ENCODE measurements at places on chromosomes 2 and 18. TPM values are rescaled to one million over a fixed set of nuclear protein-coding genes. Genes with fewer than 3 reads are reported as not detected.

Gene PRSS56
- total RNA-seq = not detected

Gene TSPYL6
- not detected for total RNA-seq

Gene C18orf32
- total RNA-seq = 14.5 TPM

Gene SRD5A2
- not detected for total RNA-seq

Gene SLC38A11
- 9.2 TPM for total RNA-seq

Gene CLASP1
- total RNA-seq = 47.9 TPM

DNA sequence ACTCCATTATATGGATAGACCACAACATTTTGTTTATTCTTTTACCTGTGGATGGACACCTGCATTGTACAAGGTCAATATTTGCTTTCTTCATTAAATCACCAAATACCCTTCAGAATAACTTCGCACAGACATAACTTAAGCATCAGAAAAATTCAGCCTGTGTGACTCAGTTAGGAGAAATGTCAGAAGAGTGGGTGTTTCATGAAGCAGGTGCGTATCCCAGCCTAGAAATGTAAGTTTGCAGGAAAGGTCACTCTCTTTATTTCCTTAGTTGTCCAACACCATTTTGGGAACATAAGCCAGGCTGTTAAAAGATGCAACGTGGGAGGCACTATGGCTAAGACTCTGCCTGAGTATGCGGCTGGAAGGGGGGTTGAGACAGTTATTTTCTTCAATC lies 48.6 kb upstream of the FHL2 start:
- no peak for DNase-seq

GRCh38 chr2:240909216-240909974 lies 3.3 kb downstream of the CROCC2 start:
- no peak for DNase-seq

- no peak for DNase-seq
Measured at GRCh38 chr2:142865924-142866323, 11.5 kb upstream of the KYNU start.

DNA sequence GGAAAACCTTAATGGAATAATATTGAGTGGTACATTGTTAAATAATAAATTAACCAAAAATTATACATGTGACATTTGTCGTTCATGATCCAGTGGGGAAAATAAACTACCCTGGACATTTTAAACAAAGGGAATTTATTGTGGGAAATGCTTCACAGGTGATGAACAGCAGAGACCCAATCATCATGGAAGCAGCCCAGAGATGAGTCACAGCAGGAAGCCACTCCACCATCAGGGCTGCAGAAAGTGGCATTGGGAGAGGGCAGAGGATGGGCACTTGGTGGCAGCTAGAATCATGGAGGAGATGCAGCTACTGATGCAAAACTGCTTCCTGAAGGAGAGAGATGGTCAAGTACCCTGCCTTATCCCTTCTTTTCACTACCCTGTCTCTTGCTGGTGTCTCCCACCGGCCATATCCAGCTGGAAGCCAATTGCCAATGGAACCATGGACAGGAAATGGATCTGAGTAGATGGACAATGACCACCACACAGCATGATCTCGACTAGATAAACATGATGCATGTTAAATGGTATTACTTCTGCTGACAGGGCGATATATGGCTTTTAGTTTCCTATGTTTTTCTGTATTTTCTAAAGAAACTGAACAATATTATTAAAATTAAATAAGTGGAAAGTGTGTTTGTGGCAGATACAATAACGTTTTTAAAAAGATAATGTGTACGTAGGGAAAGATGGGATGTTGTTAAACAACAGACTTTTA lies 139.8 kb downstream of the RPIA start:
- DNase-seq = no peak

GRCh38 chr2:138964418-138964817 lies 184.2 kb upstream of the NXPH2 start:
- DNase-seq = no peak

DNA sequence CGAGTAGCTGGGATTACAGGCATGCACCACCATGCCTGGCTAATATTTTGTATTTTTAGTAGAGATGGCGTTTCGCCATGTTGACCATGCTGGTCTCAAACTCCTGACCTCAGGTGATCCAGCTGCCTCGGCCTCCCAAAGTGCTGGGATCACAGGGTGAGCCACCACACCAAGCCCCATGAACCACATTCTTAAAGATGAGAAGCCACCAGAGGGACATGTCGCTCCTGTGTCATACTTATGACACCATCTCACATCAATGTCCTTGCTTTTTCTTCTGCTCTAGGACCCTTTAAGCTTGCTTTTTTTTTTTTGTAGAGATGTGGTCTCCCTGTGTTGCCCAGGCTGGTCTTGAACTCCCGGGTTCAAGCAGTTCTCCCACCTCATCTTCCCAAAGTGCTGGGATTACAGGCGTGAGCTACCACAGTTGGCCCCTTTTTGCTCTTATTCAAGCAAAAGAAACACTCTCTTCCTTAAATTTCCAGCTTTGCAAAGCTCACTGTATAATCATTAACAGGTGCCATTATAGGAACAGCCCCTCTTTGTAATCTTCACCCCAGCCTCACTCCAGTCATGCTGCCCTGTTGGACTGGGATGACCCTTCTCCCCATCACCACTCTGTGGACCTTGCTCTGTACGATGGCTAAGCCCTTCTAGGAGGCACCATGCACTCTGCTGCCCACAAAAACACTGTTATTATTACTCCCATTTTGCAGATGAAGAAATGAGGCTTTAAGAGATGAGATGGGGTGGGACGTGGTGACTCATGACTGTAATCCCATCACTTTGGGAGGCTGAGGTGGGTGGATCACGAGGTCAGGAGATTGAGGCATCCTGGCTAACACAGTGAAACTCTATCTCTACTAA lies 10.8 kb upstream of the KCNG3 start:
- peak; percentile 95 for DNase-seq

- DNase-seq = no peak
Measured at GRCh38 chr18:58005011-58005410, 39.0 kb upstream of the NEDD4L start.

- no peak for DNase-seq
Measured at GRCh38 chr2:85230679-85231467, 96.9 kb downstream of the TGOLN2 start.

DNA sequence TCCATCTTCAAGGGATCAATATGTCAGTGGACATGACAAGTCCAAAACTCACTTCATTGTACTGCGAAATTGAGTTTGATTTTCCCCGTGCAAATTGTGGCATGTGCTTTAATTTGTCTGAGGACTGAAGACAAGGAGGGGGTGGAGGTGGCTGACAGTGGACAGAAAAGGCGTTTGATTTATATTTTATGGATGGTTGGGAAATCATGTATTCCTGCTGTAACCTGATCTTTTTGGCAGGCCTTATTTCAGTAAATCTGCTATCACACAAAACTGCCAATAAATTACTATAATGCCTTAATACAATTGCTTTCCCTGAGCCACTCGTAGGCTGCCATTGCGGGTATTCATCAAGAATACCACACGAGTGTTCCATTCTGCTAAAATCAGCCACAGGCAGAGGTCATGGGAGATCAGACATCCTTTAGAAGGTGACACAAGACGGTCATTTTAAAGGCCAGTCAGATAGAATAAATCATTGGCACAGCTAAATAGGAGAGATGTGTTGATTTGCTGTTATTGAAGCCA lies 720.5 kb downstream of the MBD2 start:
- DNase-seq = no peak

DNA sequence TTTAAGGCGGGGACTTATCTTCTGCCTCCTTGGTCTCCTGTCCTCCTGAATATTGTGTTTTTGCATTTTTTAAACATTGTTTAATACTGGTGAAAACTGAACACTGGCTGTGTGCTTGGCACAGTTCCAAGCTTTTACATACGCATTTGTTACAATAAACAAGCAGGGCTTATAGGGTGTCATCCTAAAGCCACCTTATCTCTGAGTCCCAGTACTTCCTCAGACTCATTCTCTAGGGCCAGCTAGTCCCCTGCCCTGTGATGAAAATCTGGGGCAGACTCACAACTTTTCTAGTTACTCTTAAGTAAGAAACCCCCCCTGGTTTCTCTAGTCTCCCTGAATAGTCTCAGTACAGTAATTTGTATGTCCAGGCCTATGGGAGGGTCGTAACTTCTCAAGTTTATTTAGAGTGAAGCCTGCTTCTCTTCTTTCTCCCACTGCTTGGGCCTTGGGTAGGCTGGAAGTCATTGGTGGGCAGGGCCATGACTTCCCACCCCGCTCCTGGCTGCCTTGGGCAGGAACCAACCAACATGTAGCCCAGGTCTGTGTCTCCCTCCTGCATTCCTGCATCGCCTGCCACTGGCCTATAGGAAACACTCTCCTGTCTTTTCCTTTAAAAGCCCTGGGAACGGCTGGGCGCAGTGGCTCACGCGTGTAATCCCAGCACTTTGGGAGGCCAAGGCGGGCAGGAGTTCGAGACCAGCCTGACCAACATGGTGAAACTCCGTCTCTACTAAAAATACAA lies 7.7 kb upstream of the KCNE4 start:
- no peak for DNase-seq

- no peak for DNase-seq
Measured at GRCh38 chr2:68344031-68344430, 21.1 kb upstream of the PLEK start.
